Nephron progenitor cell (in vitro differentiated cells): ENCODE measurements at places on chromosomes 3 and 15.

DNA sequence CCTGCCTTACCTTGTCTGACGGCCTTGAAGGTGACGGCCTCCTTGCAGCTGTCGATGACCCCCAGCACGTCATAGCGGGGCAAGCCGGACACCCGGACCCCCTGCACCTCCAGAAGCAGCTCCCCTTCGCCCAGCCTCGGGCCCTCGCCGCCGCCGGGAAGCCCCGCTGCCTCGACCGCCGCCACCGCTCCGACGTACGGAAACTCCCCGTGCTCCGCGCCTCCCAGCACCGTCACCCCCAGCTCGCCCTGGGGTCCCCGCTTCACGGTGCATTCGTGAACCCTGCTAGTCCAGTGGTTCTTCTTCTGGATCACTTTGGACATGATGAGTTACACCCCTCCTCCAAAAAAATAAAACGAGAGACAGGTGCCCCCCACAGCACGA is 740 bp downstream of the MAGI1 start:
- H3K4me1 ChIP-seq = peaks cover 49% of the 10 kb centered on the region
- peak overlapping the region; percentile 98 for H3K4me3 ChIP-seq
- H3K27me3 ChIP-seq = peaks cover 8% of the 10 kb centered on the region
- peak; percentile 53 for DNase-seq

- peaks cover 72% of the 10 kb centered on the region for H3K4me1 ChIP-seq
- H3K27me3 ChIP-seq = peaks cover 1% of the 10 kb centered on the region
- peak overlapping the region; percentile 81 for H3K27ac ChIP-seq
- DNase-seq = no peak
- no peak overlapping the region for H3K4me3 ChIP-seq
Observed at GRCh38 chr15:32866454-32867312, 148.9 kb downstream of the GREM1 start.

DNA sequence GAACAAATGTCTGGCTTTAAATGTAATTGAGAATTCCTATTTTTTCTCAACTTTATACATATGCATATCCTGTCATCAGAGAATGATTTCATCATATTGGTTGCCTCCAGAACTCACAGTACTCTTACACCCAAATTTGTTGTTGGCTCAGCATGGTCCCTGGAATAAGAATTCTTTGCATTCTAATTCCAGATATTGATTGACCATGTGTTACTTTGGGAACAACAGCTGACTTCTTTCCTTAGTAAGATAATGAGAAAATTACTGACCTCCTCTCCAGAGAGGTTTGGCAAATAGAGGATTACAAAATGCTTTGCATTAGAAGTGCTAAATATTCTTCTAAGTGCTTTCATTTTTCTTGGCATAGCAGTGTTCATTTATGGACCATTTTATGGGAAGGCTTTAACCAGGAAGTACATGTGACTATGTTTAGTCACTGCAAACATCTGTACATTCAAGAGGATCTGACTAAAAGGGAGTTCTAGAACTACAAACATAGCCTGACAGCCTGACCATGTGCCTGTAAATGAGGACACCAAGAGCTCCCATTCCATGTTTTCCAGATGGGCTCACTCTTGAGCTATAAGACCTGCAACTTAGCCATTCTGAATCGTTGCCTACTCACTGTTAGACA is 391.6 kb upstream of the DPPA4 start:
- H3K36me3 ChIP-seq = no peaks in the 10 kb centered on the region
- H3K27ac ChIP-seq = no peak overlapping the region
- no peak overlapping the region for H3K4me3 ChIP-seq
- H3K27me3 ChIP-seq = no peaks in the 10 kb centered on the region
- no peaks in the 10 kb centered on the region for H3K4me1 ChIP-seq

DNA sequence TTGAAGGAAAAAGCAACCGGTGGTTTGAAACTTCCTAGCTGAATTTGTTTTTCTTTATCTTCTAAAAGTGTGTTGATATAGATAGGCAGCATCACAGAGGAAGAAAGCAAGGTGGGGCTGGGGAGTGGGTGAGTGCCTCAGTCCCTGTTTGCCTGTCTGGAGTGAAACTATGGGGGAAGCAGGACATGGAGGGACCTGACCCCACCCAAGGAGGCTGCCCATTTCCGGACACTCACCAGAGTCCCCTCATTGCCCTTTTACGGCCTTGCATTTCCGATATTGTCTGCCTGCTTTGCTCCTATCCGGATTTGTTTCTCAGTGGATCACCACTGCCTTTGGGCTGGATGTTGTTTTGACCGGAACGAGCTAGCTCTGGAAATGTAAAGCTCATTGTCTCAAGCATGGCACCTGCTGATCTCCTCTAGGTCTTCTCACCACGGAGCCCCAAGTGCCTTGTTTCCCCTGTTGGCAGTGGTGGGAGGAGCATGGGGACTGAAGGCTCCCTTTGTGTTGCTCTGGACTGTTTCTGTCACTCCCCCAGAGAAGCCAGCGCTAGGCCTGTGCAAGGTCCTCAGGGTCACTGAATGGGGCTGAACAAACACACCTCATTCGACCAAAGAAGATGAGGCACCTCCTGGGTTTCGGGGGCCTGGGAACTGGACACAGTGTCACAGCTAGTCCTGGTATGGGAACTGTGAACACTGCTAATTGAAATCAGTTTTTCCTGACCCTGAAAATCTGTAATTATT is 7.0 kb downstream of the CLDN11 start:
- H3K27ac ChIP-seq = peak overlapping the region; percentile 97
- peaks cover 8% of the 10 kb centered on the region for H3K36me3 ChIP-seq
- DNase-seq = peak; percentile 34
- peak overlapping the region; percentile 45 for H3K4me3 ChIP-seq

- peak overlapping the region; percentile 50 for H3K27ac ChIP-seq
- H3K36me3 ChIP-seq = no peaks in the 10 kb centered on the region
- peaks cover 8% of the 10 kb centered on the region for H3K27me3 ChIP-seq
Observed at GRCh38 chr15:40857601-40858341, 13.9 kb downstream of the SPINT1 start.
